Sigmoid colon (tissue), 7 donors: ENCODE measurements at places on chromosomes 5 and 9. TPM values are rescaled to one million over a fixed set of nuclear protein-coding genes. Genes with fewer than 3 reads are reported as not detected.

The TMEFF1 gene
- 6.1 TPM for total RNA-seq

The IFNA2 gene
- total RNA-seq: 0.33 TPM

The FOXD4L3 gene
- not detected for total RNA-seq

The POLR1E gene
- total RNA-seq: 17.4 TPM

The TOR1A gene
- total RNA-seq: 51.2 TPM

The OLFML2A gene
- total RNA-seq: 60.0 TPM

The SLC36A2 gene
- not detected for total RNA-seq

The SLC4A9 gene
- not detected for total RNA-seq

The HRH2 gene
- total RNA-seq: 1.5 TPM

The WHRN gene
- total RNA-seq: 4.6 TPM

The TAL2 gene
- total RNA-seq: not detected
